Activated T-helper 1 cell treated with anti-CD3 and anti-CD28 coated beads, Interleukin-2, amount 50 U/mL, for 16 hours (primary cell): ENCODE measurements at places on chromosomes 5 and 9.

DNA sequence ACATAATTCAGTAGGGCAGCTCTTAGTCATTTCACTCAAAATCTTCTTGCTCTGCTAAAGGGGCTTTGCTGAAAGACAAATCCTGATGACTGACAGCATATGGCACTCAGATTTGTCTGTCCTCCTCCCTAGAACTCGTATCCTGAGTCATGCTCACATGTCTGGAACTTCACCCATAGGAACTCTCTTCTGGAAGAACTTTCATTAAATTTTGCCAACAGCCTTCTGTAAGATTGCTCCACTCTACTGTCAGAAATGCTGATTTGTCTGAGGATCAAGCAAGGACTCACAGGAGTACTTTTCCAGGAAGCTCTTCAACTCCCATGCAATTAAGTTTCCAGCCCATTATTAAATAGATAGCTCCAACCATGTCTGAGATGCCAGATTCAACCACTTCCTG is 59.8 kb upstream of the SNX2 start:
- no peak for DNase-seq

DNA sequence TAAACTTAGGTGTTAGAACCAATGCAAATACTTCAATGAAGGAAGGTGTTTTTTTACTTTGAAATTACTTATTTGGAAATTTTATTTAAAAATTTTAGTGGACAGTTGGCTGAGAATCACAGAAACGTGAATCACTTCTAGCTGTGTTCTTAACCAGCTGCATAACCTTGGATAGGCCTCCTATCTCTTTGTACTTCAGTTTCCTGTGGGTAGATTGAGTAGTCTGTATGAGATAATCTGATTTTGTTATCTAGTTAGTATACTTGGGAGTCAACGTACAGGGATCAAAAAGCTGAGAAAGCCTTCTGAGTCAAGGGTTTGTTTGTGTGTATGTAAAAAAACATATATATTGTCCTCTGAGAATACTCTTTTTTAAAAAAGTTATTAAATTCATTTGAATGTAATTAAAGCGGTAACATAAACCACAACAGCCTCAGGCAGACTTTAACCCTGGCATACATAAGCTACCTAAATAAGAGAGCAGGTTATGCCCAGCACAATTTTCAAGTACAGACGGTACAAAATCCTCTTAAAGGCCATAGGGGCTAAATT is 38.1 kb upstream of the ZCCHC7 start:
- DNase-seq: no peak

DNA sequence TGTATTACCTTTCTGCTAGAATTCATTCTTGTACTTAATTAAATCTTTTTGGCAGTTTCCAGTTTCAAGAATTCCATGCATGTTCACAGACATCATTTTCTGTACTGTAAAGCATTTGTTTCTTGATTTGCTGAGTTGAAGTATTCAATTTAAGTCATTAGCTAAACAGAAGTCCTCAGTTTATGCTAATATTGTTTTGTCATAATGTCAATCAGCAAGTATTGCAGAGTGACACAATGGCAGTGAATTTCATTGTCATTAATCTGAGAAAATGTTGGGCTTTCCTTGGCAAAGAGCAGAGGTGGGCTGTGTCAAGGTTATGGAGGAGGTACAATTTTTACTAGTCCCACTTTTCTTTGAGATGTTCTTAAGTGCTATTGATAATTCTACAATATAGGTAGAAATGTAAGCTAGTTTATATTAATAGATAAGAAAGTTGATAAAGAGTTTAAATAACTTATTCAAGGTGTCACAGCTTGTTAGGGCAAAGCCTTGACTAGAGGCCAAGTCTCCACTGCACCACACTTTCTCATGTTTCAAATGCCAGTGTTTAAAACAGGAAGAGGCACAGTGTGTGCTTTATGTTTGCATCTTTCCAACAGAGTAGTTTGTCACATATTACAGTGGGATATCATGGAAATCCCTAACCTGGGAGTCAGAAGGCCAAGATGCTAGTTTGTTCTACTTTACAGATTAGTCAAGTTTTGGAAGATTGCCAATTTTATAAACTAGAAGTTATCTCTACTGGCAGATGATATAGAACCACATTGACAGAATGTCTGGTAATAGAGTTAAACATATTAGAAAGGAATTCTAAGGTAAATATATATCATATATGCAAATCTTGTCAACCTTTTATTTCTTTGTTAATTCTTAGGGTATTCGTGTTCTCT is 56.3 kb downstream of the SLF1 start:
- DNase-seq: no peak

GRCh38 chr5:57211039-57211438 is 37.2 kb downstream of the GPBP1 start:
- no peak for DNase-seq

DNA sequence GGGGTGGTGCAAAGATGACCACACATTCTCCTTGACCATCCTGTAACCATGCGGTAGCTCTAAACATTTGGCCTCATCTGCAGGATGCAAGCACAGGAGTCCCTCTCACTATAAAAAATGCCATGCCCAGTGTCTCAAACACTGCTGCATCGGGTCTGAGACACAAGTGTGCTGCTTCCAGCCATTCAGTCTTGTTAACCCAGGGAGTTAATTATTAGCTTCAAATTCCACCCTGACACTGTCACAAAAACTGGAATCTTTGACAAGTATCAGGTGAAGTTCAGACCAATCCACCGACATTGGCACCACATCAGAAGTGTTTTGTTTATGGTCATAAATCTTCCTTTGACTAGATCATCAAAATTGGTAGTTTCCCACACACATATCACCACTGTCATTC is 119.1 kb upstream of the RASEF start:
- DNase-seq: no peak

DNA sequence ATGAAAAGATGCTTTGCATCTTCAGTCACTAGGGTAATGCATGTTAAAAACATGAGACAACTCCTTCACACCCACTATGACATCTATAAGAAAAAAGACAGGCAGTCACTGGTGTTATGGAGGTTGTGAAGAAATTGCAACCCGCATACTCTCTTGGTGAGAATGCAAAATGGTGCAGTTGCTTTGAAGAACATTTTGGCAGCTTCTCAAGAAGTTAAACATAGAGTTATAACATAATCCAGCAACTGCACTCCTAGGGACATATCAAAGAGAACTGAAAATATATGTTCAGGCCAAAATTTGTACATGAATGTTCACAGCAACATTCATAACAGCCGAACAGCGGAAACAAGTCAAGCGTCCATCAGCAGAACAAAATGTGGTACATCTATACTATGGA is 46.3 kb upstream of the TBC1D9B start:
- no peak for DNase-seq

- no peak for DNase-seq
These were observed 132.1 kb downstream of the KDM4C start for GRCh38 chr9:6889868-6890267.

- DNase-seq: no peak
These were observed 77.0 kb upstream of the LRRTM2 start for GRCh38 chr5:138951986-138952735.

- no peak for DNase-seq
These were observed 142.1 kb downstream of the PLK2 start for GRCh38 chr5:58317808-58318207.

DNA sequence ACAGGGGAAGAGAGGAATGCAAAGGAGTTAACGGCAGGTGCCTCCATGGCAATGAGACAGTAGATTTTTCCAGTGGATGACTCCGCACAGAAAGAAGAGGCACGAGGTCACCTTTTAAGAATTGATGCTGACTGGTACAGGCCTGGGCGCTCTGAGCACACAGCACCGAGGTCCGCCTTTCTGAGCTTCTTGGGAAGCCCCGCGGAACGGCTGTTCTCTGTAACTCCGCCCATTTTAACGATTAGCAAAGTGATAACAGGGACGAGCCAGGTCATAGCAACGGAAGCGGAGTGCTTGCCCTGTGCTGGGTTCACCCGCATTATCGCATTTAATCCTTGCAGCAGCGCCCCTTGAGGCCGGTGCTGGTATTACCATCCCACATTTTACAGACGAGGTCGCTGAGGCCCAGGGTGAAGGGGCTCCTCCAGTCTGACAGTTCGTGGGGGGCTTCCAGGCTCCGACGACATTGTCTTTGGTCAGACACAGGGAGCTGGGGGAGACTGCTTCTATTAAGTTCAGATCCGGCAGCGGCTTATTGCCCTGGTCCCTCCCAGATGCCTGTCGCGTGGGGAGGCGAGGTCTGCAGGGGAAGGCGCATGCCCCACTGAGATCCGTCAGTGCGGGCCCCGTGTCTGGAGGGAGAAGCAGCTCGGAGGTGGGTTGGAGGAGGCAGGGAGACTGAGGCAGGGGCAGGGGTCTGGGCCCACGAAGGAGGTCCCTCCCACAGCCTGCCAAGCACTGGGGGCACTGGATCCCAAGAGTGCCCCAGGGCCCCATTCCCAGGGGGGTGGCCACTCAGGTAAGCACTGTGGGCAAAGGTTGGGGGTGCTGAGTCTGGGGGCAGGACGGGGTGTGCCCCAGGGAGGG is 22.3 kb upstream of the HMCN2 start:
- DNase-seq: peak; percentile 64
